Sciatic nerve (tissue), 2 donors: ENCODE measurements at places on chromosomes 13 and 19.
A peak's percentile ranks its signal among the peaks of the same experiment; 100 is the strongest.

DNA sequence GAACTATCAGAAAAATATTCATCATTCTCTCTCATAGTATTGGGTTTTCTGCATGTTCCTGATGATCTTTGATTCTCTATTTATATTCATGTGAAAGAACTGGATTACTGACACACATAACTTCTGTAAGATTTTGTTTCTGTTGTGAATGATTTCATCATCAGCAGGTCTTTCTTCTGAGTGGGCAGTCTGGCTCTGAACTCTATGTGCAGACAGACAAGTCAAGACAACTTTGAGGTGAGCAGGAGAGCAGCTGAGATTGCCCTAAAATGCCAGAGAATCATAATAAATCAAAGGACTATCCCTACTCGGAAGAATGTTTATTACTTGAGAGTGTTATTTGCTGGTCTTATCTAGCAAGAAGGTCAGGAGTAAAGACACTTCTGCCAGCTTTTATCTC, 652.1 kb upstream of the GPC6 start:
- DNase-seq: no peak

DNA sequence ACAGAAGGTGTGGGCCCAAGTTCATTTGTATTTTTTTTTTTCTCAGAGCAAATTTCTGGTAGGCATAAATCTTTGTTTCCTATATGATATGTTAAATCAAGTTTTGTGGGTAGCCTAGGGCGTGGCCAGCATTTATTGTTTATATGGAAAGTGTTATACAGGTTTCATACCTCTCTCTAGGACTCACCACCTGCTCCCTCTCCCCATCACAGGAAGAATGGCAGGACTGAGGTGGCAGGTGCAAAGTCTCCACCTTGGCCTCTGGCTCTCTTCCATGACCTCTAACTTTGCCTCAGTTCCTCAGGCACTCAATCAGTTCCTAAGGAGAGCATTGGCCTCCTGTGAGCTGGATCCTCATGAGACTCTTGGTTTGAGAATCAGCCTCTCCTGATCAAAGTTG, 172.3 kb upstream of the TSC22D1 start:
- DNase-seq: no peak

DNA sequence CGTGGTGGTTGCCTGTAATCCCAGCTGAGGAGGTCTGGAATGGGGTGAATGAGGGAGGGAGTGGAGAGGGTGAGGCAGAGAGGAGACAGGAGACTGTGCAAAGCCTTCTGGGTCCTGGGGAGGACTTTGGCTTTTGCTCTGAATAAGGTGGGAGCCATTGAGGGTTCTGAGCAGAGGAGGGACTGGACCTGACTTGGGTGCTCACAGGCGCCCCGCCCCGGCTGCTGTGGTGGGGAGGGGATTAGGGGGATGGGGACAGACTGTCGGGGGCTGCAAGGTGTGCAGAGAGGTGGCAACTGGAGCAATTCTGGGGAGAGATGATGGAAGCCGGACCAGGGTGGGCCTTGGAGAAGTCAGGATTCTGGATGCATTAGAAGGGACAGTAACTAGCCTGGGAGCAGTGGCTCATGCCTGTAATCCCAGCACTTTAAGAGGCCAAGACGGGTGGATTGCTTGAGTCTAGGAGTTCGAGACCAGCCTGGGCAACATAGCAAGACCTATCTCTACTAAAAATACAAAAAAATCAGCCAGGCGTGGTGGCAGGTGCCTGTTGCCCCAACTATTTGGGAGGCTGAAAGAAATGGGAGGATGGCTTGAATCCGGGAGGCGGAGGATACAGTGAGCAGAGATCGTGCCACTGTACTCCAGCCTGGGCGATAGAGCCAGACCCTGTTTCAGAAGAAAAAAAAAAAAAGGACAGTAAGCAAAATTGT, 16.1 kb upstream of the NANOS3 start:
- DNase-seq: no peak

DNA sequence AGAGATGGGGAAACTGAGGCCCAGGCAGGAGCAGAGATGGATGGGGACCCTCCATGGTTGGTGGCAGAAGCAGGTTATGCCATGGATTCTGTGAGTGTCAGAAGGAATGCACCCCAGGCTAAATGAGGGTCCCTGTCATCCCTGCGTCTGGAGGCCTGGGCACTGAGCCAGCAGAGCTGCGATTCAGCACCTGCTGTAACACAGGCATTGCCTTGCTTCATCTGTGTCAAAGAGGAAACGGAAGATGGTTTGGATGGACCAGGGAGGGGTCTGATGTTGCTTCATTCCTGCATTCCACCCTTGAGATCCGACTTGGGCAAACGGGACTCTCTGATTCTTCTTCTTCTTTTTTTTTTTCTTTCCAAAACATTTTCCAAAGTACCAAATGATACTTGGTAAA, 1.2 kb downstream of the C5AR1 start:
- DNase-seq: no peak

GRCh38 chr13:28568286-28568685, 73.4 kb upstream of the FLT1 start:
- peak; percentile 64 for DNase-seq

DNA sequence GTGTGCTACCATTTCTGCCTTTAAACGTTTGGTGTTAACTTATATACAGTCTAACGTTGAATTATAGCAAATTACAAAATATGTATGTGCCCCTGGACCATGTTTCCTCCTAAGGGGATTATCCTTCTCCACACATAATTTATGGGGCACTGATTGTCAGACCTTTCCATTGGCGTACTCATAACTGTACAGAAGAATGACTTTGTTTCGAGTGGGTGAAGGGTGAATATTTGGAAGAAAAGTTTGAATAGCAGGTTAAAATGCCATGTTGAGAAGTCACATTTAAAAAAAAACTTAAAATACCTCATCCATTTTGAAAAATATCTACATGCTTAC, 58.8 kb downstream of the SLC10A2 start:
- no peak for DNase-seq

GRCh38 chr13:34738254-34738992, 203.6 kb upstream of the NBEA start:
- no peak for DNase-seq

GRCh38 chr13:25738342-25739196, 313.2 kb downstream of the SHISA2 start:
- DNase-seq: no peak

- DNase-seq: no peak
Observed at GRCh38 chr13:37163641-37164265, 58.3 kb upstream of the CSNK1A1L start.

- DNase-seq: no peak
Observed at GRCh38 chr13:33454844-33455705, 169.5 kb upstream of the STARD13 start.

- DNase-seq: no peak
Observed at GRCh38 chr13:42777467-42777866, 3.9 kb upstream of the FAM216B start.
